Central memory CD4-positive, alpha-beta T cell (primary cell): ENCODE measurements at places on chromosomes 5 and 9.
A peak's percentile ranks its signal among the peaks of the same experiment; 100 is the strongest.

DNA sequence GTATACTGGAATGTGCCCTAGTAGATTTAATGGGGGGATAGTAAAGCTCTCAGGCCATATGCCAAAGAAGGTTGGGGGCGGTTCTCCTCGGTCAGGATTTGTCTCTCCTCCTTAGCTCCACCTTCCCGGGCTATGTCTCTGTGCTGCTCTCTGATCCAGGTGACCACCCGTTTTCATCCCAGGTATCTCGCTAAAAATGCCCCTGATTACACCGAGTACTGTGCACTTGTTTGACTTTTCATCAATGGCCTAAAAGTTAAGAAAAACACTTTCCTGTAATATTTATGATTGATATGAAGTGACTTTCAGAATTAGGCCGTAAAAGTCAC, 724 bp downstream of the NDUFS6 start:
- DNase-seq: no peak

DNA sequence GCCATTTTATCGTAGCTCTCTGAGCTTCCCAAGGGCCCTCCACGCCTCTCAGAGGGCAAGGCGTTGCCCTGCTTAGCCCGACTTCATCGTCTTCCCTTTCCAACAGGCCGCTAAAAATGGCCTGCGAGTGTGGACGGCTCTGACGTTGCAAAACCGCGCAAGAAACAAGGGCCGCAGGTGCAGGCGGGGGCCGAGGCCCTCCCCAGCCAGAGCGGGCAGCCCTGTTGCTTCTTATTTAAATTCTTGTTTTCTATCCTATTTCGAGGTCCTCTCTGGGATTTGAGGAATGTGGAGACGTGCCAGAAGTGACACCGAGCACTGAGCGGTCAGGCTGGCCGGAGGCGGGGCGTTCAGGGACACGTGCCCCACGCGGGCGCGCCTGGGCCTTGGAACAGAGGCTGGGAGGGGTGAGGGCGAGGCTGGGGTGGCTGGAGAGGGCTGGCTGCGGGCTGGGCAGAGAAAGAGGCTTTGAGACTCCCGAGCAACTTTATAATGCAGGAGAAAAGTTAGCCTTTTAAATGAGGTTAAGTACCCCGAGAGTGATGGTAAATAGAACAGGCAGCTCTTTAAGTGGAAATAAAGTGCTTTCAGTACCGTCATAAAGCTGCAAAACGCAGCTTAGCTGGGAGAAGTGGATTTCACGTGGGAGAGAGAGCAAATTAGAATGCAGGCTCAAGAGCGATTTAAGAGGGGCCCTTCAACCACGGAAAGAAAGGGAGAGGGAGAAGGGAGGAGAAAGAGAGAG, 243.6 kb downstream of the AUH start:
- DNase-seq: no peak

GRCh38 chr9:121741228-121741918, 89.9 kb downstream of the DAB2IP start:
- DNase-seq: no peak

DNA sequence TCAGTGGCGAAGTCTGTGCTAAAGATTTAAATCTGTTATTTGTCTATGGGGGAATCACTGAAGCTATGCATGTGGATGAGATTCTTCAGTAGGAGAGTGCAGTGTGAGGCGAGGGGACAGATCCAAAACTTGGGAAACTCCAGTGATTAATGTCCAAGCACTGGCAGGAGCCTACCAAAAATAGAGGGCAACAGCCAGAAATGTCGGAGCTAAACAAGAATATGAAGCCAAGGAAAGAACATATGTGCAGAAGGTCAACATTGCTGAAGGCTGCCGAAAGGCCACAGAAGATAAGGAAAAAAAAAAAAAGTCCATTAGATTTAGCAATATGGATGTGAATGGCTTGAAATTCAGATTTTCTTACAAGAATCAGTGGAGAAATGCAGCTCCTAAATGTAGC, 61.8 kb downstream of the C6 start:
- DNase-seq: no peak

- no peak for DNase-seq
Observed at GRCh38 chr5:32645246-32645645, 59.9 kb downstream of the SUB1 start.

- no peak for DNase-seq
Observed at GRCh38 chr9:85401998-85402397, 339.8 kb downstream of the AGTPBP1 start.

- no peak for DNase-seq
Observed at GRCh38 chr5:150604894-150605440, 35.5 kb upstream of the SYNPO start.

- no peak for DNase-seq
Observed at GRCh38 chr9:28951945-28952344, 1378.7 kb upstream of the C9orf72 start.

DNA sequence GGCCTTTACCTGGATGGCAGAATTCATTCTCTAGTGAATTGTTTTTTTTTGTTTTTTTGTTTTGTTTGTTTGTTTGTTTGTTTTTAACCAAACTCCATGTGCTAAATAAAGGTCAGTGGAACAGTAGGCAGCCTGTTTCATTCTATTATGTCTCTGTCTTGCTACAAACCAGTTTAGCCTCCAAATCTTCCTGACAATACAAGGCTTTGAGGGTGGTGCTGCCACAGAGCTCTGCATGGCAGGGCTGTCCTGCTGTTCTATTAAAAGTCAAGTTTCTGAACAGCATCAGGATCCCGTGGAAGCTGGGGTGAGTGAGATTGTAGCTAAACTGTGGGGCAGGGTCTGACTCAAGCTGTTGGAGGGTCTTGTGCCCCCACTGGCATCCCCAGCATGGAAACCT, 144.1 kb upstream of the MAST4 start:
- DNase-seq: no peak

DNA sequence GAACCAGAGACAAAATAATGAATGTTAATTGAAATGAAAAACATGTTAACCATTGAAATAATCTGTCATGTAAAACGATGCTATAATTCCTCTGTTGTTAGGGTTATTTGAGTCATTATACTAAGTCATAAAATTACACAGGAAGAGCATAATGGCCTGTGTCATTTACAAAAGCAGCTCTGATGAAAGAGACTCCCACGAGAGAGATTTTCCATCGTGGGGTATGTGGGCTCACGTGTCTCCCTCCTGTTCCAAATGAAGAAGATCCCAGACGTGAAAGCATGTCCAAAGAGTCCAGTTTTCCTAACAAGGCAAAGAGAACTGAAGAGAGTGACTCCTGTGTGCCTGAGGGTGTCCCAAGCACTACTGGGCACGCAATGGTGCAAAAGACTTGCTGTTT, 379.8 kb downstream of the SPOCK1 start:
- DNase-seq: no peak

GRCh38 chr5:144332265-144332664, 161.6 kb downstream of the KCTD16 start:
- DNase-seq: no peak

GRCh38 chr5:138754699-138755057, 1.5 kb downstream of the CTNNA1 start:
- no peak for DNase-seq

DNA sequence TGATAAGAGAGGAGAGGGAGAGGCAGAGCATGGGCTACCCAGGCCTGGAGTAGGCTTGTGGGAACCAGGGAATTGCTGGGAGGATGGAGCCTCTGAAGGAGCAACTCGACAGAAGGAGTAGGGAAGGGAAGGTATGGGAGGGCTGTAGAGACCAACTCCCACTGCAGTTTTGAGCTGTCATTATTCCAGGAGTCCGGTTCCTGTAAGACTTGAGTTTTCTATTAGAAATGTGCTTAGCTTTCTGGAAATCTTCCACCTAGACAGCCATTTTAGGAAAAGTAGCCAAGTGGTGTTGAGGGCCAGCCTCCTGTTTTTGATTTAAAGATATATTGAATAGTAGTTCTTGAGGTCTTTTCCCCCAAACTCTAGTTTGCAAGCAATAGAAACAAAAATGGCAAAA, 323.5 kb downstream of the LRRC70 start:
- DNase-seq: no peak

- DNase-seq: no peak
Observed at GRCh38 chr5:35461530-35461929, 156.1 kb upstream of the SPEF2 start.

DNA sequence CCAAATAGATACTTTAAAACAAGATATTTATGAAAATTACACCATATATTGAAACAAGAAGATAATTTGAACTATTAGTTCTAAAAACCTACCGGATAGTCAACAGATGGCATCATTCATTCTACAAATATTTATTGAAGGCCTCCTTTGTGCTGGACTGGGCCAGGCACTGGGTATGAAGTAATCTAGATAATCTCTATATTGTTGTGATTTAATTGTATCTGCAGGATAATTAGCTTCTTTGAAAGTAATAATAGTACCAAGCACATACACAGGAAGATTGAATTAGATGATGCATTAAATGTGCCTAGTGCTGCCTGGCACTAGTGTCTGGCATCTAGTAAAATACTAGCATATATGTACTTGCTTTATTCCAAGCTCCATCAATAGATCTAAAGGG, 735.2 kb upstream of the DMAC1 start:
- DNase-seq: no peak

DNA sequence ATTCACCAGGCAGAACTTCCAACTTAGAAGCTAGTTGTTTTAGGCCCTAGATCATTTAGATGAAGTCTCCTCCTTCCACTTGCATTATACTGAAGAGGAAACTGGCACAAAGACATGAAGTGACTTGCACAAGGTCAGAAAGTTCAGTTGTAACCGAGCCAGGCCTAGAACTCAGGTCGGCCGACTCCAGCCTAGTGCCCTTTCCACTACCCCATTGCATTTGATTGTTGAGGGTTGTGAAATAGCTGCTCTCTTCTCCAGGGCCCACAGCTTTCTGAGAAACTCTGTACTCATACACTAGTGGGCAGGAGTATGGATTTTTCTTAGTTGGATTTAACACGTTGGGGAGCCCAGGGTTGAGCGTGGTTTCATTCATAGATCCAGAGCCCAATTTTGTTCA, 5.6 kb downstream of the ZNF462 start:
- DNase-seq: no peak

DNA sequence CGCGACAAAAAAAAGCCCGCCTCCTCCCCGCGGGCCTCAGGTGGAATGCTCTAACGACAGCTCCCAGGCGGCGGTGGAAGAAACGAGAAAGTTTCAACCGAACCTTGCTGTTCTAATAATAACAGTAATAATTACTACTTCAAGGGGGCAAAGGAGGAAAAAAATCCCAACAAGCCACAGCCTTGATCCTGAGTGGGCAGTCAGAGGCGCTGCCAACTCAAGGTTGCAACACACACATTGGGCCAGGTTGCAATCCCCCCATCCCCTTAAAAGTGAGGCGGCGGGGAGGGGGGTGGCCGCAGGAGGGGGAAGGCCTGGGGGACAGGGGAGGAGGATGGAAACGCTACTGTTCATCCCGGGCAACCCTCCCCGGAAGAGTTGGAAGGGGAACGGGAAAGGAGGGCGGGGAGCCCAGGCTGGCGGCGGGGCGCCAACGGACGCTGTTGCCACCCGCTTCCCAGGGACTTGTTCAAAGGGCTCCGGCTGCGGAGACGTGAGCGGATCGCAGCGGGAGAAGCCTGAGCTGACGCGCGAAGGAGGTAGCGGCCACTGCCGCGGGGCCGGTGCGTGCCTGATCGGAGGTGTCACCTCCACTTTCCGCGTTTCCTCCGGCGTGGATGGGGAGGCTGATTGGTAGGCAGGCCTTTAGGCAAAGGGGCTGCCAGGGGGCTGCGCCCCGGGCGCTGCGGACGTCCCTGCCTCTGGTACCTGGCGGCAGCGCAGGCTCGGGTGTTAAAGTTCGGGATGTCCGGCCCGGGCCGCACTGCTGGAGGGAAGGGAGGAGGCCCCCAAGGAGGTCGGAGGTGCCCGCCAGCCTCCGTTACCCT, 647 bp downstream of the SMARCA2 start:
- DNase-seq: peak; percentile 59

DNA sequence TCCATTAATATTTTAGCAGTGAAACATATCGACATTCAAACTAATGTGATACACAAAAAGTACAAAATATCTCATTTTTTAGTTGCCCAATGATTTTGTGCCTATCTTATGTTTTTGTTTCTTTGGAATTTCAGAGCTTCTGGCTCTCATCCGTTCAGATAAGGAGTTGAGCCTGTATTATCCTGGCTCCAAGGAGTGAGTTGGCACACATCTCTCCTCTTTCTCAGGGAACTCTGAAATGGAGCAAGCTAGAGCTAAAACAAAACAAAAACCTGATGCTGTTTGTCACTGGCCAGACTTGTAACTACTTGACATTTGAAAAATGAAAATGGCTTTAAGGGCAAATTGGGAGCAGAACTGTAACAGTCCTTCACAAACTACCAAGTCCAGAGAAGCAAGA, 131.3 kb upstream of the SLC28A3 start:
- DNase-seq: no peak

DNA sequence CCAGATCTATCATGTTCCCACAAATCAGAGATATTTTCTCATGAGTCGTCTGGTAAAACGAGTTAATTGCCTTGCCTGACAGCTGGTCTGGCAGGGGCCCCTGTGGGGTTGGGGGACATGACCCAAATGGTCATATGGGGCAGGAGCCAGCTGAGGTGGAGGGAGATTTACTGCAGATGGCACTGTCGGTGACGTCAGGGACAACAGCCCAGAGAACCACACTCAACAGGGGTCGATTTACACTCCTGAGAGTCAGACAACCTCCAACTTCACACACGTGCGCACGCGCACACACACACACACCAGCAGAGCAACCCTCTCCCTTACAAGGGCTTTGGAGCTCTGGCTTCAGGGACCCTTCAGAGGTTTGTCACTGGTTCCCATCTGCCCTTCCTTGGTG, 23.4 kb upstream of the GABRP start:
- no peak for DNase-seq

DNA sequence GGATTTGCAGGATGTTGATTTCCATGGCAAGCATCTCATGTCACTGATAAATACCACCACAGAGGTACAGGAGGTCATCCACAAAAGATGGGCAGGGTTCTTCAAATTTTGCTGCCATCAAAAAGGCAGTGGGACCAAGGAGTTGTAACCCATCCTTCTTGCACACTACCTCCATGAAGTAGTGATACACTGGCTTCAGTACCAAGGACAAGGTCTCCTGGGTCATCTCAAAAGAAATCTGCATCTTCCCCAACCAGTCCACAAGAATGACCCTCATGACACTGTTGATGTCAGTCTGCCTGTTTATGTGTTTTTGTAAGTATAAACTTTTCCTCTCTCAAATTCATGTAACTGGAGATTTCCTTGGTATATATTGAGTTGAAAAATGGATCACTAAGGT, 298.2 kb downstream of the CDH9 start:
- DNase-seq: no peak

DNA sequence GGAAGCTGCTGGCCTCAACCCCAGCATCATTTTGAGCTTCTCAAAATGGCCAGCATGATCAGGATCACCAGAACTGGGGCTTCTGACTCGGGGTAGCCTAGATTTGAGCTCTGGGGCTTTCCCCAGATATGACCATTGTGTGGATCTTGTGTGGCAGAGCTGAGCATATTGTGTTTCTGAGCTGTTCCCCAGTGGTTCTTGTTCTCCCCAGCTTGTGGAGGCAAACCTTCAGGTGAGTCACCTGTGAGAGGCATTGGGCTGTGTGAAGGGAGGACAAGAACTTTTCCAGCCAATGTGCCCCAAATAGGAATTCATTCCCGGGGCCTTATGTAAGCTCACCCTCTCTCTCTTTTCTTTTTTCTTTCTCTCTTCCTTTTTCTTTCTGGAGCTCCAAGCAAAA, 80.7 kb upstream of the PITX1 start:
- DNase-seq: no peak
